HL-60 (cell line): ENCODE measurements at places on chromosomes 5 and 9.

- DNase-seq = peak; percentile 5
Observed at GRCh38 chr5:74035521-74035937, 409.5 kb downstream of the ARHGEF28 start.

DNA sequence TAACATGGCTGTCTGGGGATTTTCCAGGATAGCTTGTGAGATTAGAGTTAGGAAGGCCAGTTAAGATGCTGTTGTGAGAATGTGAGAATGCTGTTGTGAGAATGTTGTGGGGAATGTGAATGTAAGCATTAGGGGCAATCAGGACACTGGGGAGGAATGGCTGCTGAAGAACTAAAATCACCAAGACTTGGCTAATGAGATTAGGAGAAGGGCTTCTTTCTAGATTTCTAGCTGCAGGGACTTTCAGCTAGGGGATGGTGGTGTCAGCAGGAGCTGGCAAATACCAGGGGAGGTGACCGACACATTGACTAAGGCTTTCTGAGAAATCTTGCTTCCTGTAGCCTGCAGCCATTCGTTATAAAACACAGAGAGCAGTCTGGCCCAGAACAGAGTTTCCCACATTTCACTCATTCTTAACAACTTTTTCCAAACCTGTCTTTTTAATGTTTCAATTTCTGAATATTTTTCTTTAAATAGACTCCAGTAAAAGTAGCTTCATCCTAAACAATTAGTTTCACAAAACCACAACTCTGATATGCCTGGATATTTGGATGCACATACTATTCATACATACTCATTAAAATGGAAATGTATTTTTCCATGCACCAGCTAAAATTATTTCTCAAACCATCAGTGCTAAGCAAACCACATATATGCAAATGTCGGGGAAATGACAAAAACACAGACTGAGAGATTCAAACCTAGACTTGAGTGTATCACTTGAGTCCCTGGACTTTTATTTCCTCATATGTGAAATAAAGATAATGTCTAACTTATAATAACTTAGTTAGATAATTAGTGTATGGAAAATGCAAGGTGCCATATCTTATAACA is 89.3 kb upstream of the TNC start:
- no peak for DNase-seq

DNA sequence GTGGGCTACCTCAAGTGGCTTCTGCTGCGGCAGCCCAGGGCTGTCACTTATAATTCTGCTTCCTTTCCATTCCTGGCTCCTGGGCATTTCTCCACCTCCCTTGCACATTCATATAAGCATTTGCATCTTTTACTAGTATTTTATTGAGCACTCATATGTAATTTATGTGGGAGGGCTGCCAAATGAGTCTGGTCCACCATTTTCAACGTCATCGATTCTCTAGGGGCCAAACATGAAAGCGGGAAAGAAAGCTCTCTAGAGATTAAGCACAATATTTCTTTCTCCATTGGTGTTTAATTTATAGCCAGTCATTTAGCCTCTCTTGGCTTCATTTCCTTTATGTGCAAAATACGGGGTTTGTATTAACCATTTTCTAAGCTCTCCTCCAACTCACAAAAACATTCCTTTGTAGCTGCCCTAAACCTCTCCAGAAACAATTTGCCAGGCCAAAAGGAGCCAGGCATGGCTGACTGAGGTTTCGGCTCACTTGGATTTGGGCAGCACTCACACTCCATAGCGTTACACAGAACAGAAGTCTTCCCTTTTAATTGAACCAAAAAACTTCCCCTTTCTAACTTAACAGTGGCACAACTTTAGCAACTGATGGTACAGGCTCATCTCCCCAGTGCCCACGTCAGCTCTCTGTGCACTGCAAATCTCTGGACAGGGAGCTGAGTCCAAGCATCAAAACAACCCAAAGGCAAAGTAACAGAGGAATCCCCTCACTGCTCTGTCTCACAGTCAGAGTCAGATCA is 183.5 kb downstream of the ROR2 start:
- no peak for DNase-seq

GRCh38 chr5:113749334-113749733 is 235.8 kb downstream of the YTHDC2 start:
- DNase-seq = no peak

GRCh38 chr9:90088434-90088833 is 483.6 kb downstream of the GADD45G start:
- DNase-seq = no peak

DNA sequence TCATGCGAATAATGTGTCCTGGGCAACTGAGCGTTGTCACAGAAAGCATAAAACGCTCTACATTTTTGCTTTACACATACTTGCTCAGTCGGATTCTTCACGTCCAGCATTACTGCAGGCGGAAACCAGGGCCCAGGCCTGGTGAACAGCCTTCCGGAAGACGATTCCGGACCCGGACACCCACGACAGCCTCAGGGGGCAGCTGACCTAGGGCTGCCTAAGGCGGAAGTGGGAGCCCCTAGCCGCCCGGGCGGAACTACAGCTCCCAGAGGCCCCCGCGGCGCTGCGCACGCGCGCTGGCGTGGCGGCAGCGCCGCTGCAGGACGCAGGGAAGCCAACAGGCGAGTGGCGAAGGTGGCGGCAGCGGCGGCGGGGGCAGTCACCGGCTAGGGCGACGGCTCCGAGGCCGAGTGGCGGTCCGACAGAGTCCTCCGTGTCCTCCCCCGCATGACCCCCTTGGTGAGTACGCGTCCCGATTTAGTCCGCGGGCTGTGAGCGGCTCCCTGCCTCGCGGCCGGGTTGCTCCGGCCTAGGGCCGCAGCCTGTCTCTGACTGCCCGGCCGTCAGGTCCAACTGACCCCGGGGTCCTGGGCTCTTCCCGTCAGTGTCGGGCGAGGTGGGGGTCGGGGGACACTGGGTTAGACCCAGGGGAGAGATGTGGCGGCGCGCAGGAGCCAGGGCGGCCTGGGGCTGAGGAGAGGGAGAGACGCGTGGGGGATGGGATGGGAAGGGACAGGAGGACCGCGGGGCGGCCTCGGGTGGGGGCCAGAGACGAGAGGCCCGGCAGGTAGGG is at the start of gene GAPVD1:
TSS of gene GAPVD1 (plus strand) at position 326 of the 793 bp plus-strand sequence. CDS start 37,096 bp downstream, outside the sequence.
- peak; percentile 86 for DNase-seq
